A673 (cell line): ENCODE measurements at places on chromosomes 16 and 17. TPM values are rescaled to one million over a fixed set of nuclear protein-coding genes. Genes with fewer than 3 reads are reported as not detected.

- no peak overlapping the region for H3K27ac ChIP-seq
- no peak overlapping the region for H3K4me3 ChIP-seq
- no peak for DNase-seq
- no peaks in the 10 kb centered on the region for H3K36me3 ChIP-seq
Measured at GRCh38 chr16:65919986-65920376, 446.5 kb upstream of the CDH5 start.

DNA sequence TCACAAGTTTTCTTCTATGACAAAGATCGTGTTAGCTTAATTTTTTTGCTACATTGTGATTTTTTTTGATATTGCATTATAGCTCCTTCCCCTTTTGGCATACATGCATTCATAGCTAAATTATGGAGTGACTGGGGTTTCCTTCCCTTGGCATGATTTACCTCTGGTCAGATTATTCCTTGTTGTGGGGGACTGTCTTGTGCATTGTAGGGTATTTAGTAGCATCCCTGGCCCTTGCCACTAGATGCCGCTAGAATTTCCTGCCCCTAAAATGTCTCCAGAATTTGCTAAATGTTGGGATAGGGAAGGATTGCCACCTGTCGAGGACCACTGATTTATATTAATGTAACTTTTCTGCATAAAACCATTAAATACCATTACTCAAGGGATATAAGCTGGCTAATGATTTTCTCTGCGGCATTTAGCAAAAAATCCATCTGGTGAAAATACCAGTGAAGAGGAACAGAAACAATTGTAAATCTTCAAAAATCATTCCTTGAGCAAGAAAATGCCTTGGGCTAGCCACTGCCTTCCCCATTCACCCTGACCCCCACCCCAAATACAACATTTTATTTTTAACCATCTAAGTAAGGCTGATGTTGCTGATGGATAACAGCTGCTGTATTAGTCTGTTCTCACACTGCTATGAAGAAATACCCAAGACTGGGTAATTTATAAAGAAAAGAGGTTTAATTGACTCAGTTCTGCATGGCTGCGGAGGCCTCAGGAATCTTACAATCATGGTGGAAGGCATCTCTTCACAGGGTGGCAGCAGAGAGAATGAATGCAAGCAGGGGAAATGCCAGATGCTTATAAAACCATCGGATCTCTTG, 195.2 kb downstream of the MAP2K6 start:
- H3K27me3 ChIP-seq = no peaks in the 10 kb centered on the region
- H3K4me1 ChIP-seq = peaks cover 12% of the 10 kb centered on the region
- H3K27ac ChIP-seq = no peak overlapping the region
- DNase-seq = peak; percentile 37

DNA sequence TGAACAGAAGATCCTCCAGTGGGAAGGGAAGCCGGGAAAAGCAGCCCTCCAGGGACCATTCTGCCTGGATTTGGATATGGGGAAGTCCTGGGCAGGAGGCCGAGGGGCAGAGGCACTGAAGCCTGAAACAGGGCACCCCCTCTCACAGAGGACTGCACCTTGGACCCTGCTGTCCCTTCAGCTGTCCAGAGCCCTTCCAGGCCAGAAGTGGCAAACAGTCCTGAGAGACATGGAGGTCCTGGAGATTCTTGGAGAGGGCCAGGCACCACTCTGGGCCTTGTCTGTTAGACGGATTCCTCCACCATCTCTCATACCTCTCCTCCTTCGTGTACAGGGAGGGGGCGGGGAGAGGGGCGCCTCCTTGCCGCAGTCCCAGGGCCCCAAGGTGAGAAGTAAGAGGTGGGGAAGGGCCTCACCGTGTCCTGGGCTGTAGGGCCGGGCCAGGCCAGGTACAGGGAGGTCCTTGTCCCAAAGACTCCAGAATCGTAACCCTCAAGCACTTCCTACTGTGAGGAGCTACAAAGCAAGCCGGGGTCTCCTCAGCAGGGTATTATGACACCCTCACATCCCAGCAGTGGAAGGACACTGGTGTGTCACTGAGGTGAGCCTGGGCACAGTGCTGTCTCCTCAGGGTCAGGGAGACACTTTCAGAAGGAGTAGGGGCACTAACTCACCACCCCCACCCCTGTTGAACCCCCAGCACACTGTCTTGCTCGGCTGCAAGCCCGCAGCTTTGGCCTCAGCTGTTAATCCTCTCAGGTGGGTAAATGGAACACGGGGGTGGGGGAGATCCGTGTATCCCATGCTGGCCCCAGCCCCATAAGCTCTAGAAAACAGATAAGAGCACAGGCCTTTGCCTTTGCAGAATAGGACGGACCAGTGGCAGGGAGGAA, 16.6 kb upstream of the TBX2 start:
- H3K4me3 ChIP-seq = no peak overlapping the region
- no peaks in the 10 kb centered on the region for H3K27me3 ChIP-seq
- no peaks in the 10 kb centered on the region for H3K36me3 ChIP-seq
- no peaks in the 10 kb centered on the region for H3K4me1 ChIP-seq

GRCh38 chr17:18246880-18247612, 11.5 kb downstream of the FLII start:
- H3K27ac ChIP-seq = no peak overlapping the region
- no peak overlapping the region for H3K4me3 ChIP-seq
- no peaks in the 10 kb centered on the region for H3K27me3 ChIP-seq
- H3K4me1 ChIP-seq = no peaks in the 10 kb centered on the region

- H3K4me3 ChIP-seq = no peak overlapping the region
- DNase-seq = no peak
- no peaks in the 10 kb centered on the region for H3K36me3 ChIP-seq
- H3K27me3 ChIP-seq = no peaks in the 10 kb centered on the region
Measured at GRCh38 chr17:14793237-14793636, 471.9 kb downstream of the PMP22 start.

DNA sequence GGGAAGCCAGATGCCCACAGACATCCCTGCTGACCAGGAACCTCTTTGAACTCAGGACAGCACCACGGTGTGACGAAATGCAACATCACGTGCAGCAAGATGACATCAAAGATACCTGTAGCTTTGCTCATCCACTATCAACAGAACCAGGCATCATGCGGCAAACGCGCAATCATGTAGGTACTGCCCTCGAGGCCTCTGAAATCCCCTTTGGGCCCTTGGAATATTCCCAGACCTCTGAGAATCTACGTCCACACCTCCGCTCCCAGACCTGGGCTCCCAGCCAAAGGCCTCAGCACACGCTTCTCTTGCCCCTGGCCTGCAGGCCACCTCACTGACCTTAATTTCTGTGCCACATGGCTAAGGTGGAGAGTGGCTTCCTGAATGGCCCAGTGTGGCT, 7.3 kb downstream of the CX3CL1 start:
- no peaks in the 10 kb centered on the region for H3K36me3 ChIP-seq
- DNase-seq = no peak
- H3K4me1 ChIP-seq = no peaks in the 10 kb centered on the region
- H3K27me3 ChIP-seq = no peaks in the 10 kb centered on the region
- H3K27ac ChIP-seq = no peak overlapping the region

- peaks cover 6% of the 10 kb centered on the region for H3K36me3 ChIP-seq
- H3K4me1 ChIP-seq = peaks cover 17% of the 10 kb centered on the region
- H3K27me3 ChIP-seq = no peaks in the 10 kb centered on the region
- H3K27ac ChIP-seq = peak overlapping the region; percentile 87
- H3K4me3 ChIP-seq = peak overlapping the region; percentile 61
Measured at GRCh38 chr17:7405350-7406234, 1.7 kb upstream of the TMEM256 start.

DNA sequence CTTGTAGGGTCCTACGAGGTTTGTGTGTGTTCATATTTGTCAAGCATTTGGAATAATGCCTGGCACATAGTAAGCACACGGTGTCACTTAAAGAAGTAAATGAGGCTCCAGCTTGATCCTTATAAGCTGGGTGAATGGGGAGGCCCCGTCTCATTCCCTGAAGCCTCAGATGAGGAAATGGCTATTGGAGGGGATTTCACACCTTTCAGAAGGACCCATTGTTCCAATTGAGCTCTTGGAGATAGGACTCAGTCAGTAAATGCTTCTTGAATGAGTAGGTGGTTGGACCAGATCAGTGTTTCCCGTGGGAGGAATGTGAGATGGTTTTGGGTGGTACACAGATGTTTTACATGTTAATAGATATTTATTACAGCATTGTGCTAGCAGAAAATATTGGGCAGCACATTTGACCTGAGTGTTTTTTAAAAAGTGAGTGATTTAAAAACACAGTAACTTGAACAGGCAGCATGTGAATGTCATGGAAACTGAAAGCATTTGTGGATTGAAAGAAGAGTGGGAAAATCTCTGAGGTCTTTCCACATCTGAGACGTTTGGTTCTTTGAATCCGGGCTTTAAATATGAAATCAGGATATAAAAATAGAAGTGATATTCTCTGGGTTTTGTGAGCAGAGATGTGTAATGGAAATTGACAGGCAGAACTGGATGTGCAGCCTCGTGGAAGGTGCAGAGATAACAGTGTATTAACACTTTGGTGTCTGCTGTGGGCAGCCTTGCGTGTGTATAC, 36.4 kb upstream of the ARHGAP17 start:
- no peaks in the 10 kb centered on the region for H3K27me3 ChIP-seq
- H3K4me1 ChIP-seq = peaks cover 29% of the 10 kb centered on the region
- no peak overlapping the region for H3K4me3 ChIP-seq
- DNase-seq = peak; percentile 22

DNA sequence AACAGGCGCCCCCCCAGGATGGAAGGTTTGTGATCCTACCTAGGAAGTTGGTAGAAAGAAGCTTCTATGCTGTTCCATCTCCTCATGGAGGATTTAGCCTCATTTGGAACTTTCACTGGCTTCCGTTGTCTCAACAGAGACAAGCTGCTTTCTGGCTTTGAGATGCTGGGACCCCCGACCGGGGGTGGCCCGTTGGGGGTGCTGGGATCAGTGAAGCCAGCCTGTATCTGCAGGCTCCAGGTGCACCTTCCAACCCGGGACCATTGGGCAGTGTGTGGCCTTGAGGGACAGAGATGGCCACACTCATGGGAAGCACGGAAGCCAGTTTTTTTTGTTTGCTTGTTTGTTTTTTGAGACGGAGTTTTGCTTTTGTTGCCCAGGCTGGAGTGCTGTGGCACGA, 15.4 kb downstream of the CIBAR2 start:
- no peaks in the 10 kb centered on the region for H3K27me3 ChIP-seq
- H3K27ac ChIP-seq = no peak overlapping the region
- no peak overlapping the region for H3K4me3 ChIP-seq
- no peaks in the 10 kb centered on the region for H3K4me1 ChIP-seq

DNA sequence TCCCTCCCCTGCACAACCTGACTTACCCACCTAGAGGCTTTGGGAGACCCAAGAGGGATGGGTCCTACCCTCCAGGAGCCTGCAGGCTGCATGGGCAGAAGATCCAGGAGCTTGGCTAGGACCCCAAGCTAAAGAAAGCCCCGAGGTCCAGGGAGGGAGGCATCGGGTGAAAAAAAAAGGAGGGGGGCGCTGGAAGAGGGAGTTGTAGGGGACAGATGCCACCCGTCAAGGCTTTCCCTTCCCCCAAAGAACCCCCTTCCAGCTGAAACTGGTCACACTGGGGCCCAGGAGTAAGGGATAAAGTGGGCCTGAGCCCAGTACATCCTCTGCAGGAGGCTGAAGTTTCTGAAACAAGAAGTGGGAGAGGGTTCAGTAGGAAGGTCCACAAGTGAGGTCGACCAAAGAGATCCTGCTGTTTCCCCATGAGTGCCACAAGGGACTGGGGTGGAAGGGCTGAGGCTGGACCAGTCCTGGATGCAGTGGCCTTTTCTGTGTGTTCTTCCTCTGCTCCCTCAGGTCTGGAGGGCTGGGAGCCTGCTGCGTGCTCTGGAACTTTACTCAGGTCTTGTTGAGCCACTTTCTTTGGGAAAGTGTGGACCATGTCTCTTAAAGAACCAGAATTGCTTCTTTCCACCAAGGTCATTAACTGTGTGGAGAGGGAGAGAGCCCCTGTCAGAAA, 14.2 kb upstream of the CBFB start:
- peaks cover 19% of the 10 kb centered on the region for H3K4me1 ChIP-seq
- no peaks in the 10 kb centered on the region for H3K27me3 ChIP-seq
- H3K27ac ChIP-seq = peak overlapping the region; percentile 90
- DNase-seq = no peak

DNA sequence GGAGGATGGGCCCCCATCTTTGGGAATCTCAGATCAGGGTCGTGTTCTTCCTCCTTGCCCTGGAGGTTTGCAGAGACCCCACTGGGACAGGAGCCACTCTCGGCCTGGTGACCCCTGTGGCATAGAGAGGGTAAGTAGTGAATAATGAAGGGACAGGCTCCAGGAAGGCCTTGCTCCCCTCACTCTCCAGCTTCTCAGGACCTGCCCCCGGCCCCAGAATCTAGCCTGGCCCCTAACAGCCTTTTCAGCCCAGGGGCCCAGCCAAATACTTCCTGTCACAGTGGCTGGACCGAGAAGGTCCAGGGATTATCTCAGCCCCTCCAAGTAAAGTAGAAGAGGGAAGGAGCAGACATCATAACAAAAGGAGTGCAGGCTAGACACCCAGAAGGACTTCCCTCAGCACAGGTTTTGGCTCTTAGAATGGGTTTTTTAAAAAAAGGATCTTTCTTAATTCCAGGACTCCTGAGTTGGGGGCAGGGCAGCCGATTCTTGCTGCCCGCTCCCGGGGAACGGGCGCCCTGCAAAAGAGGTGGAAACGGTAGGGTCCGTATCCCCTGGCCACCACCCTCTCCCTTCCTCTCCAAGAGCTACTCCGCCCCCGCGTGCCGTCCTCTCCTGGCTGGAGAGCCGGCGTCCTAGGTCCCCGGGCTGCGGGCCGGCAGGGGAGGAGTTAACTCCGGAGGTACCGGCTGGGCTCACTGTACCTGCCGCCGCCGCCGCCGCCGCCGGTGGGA, 559 bp upstream of the NXPH3 start:
- DNase-seq = no peak
- H3K4me3 ChIP-seq = peak overlapping the region; percentile 59
- peaks cover 14% of the 10 kb centered on the region for H3K27me3 ChIP-seq
- peaks cover 8% of the 10 kb centered on the region for H3K4me1 ChIP-seq

APOH gene
- total RNA-seq = 0.44 and 1.4 TPM in 2 replicates

PIK3R5 gene
- 0.09 and 0.24 TPM in 2 replicates for total RNA-seq

ABCA9 gene
- total RNA-seq = 1.4 and 2.1 TPM in 2 replicates

DNA sequence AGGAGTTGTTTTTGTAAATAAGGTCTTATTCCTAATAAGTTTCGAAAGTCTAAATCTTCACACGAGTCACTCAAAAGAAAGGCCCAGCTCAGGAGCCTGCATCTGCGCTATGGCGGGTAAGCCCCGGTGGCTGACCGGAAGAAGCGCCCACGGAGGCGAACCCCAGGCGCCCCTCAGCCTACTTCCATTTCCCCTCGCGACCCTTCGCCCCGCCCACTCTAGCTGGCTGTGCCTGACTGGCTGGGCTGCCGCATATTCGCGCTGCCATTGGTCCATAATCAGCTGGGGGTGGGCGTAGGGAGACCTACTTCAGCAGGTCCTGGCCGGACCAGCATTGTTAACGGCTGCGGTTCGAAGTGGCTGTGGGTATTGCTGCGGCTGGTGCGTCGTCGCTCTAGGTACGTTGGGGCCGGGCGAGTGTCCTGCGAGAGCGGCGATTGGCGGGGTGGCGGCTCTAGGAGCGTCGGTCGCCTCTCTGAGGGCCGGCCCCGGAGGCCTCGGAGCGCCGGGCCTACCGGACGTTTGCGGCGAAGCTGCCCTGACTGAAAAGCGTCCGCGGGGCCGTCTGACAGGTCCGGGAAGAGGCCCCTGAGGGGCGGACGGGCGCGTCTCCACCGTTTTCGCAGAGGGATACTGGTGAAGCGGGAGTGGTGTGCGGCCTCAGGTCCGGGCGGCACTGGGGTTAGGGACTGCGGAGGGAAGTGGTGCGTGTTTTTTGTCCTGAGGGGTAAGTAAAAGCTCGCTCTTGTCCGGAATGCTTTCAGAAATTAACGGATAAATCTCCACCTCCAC, at the start of gene ATF7IP2:
ATF7IP2 (plus strand) TSS at position 337 of the 792 bp plus-strand sequence. CDS start 44,560 bp downstream, outside the sequence.
- peak within 1 kb of the TSS; percentile 82 for H3K4me3 ChIP-seq
- peak within 1 kb of the TSS; percentile 89 for H3K27ac ChIP-seq
- H3K27me3 ChIP-seq = no peaks in the 10 kb centered on the region
- peak; percentile 96 for DNase-seq
